ENCODE measurements at places on chromosomes 5 and 9.

- DNase-seq: no peak
Observed at GRCh38 chr9:90188656-90189055, 454.0 kb downstream of the DIRAS2 start.

- no peak for DNase-seq
Observed at GRCh38 chr5:132020568-132021339, 9.3 kb upstream of the ACSL6 start.

GRCh38 chr5:174386306-174386705, 338.1 kb upstream of the MSX2 start:
- DNase-seq: no peak

DNA sequence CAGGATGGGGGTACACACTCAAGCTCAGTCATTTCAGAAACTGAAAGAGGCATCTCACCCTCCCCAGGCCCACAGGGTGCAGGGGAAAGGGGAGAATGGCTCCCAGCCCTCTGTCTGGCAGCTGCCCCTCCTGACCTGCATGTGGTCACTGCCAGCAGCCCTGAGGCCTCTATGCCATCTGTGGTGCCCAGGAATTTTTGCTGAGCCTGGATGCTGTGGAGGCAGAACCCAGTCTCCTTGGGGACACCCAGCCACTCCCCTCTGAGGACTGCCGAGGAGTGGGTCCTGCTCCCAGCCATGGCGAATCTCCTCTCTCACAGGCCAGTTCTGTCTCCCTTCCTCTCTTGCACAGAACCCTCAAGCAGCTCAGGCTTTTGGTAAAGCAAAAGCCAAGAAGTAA, 104.0 kb upstream of the ALDH1B1 start:
- no peak for DNase-seq

DNA sequence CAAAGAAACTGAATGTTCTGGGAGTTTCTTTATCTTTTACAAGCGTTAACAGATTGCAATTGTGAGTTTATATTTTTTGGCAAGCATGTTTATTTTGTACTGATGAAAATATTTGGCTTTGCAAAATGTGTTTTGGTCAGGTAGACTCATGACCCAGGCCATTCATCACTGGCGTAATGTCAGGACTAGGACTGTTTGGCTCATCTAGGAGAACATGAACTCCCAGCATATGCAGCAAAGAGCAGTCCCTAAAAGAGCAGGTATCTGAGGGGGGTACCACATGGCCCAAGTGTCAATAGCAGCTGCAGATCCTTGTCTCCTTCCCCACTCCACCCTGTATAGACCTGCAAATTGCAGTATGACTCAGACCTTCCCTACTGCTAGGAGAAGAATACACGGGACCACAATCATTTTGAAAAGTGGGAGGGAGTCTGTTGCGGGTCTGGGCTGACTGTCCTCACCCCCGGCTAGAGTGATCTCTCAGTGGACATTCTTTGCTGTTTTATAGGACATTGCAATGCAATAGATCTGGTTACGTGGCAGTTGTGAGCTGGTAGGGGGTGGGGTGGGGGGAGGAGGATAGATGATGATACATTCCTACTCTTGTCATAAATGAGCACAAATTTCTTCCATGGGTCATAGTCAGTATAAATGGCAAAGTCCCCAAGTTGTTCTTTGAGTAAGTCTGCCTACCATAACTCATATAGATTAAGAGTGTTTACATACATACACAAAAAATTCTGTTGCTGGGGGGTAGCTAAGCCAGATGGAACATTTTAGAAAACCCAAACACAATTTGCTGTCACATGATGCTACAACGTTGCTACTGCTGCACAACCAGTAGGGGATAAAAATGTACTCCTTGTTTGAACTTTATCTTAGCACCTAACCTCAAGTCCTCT, 20.8 kb upstream of the SNCAIP start:
- no peak for DNase-seq

- DNase-seq: no peak
Observed at GRCh38 chr5:122653087-122654017, 121.5 kb upstream of the SNX2 start.

- no peak for DNase-seq
Observed at GRCh38 chr9:69937833-69938535, 105.7 kb upstream of the MAMDC2 start.

DNA sequence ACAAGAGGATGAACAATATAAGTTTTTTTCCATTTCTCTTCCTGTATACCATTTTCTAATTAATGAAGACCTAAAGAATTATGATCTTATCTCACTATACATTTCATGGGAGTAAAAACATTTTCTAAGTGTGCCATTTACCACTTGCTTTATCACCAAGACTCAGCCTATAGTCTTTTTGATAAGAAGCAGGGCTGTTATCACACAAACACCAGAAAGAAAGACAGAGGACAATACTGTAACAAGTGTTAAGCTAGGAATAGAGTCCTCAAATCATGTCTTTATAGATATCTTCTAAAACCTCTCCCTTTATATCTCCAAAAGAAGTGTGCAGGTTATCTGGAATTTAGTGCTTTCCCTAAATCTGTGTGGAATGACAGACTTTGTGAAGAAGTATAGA, 119.7 kb downstream of the FAM174A start:
- DNase-seq: no peak

- DNase-seq: no peak
Observed at GRCh38 chr9:114469091-114469853, 36.0 kb downstream of the WHRN start.

- no peak for DNase-seq
Observed at GRCh38 chr5:58940446-58940845, 357.6 kb downstream of the RAB3C start.

DNA sequence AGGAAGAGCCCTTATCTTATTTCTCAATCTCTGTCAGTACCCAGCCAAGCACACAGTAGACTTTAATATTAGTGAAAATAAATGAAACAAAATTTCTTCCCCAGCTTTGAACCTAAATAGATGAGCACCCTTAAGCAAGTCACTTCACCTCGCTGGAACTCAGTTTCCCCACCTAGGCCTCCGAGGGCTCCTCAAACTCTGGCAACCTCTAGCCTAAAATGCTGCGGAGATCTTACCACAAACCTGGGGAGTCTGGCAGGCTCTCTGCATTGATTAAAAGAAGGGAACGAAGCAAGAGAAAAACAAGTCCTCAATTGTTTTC, 326 bp downstream of the RIGI start:
- no peak for DNase-seq

DNA sequence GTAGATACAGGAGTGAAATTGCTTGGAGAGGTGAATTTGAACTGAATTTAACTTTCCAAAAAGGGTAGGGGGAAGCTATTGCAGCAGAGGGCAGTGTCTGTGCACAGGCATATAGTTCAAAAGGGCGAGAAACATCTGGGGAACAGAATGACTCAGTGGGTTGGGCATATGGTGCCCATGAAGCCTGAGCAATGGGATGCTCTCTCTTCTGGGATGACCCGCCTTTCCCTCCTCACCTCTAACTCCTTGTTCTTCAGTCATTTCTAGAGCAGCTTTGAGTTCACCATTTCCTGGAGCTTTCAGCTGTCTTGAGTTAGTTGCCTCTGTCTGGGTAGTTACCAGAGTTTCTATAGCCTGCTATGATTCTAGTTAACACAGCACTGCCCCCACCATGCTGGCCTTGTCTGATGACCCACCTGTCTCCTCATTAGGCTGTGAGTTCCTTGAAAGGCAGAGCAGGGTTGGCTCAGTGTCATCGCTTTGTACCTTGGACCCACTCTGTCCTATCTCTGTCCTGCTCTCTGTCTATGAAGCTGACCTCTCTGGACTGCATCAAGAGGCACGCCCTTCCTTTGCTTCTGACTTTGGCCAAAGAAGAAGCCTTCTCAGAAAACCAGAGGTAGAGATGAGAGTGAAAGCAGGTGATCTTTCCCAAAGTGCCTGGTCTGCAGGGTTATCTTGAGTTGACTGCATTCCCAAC, 299.6 kb upstream of the KLF4 start:
- DNase-seq: no peak

DNA sequence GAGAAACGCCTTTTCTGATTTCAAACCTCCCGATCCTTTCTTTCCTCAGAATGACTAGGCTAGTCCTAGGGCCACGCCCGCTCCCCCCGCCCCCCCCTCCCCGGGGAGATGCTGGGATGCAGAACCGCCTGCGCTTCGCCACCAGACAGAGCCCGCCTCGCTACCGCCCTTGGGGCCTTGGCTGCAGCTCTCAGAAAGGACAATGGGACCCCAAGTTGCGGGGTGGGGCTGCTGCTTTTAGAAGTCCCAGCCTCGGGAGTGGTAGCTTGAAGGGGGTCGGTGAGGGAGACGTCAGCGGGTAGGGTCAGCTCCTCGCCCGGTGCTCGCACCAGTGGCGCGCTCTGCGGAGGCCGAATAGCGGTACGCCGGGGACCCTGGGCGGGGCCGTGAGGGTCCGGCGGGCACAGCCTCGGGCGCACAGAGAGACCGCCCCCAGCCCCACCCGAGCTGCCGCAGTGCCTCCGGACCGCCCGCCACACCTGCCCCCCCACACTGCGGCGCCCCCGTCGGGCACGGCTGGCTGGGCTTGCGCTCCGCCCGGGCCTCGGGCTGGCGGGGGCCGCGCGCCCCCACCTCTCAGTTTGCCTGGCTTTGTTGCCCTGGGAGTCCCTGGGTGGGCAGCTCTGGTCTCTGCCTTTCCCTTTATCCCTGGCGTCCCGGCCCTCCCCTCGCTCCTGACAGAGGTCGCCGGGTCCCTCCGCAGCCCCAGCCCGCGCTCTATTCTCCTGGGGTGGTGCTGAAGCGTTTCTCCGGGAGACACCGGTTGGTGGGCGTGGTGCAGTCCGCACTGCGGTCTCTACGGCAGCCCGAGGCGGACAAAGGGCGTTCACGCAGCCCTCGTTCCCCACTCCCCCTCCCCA, 1.2 kb downstream of the MAP1B start:
- DNase-seq: no peak

DNA sequence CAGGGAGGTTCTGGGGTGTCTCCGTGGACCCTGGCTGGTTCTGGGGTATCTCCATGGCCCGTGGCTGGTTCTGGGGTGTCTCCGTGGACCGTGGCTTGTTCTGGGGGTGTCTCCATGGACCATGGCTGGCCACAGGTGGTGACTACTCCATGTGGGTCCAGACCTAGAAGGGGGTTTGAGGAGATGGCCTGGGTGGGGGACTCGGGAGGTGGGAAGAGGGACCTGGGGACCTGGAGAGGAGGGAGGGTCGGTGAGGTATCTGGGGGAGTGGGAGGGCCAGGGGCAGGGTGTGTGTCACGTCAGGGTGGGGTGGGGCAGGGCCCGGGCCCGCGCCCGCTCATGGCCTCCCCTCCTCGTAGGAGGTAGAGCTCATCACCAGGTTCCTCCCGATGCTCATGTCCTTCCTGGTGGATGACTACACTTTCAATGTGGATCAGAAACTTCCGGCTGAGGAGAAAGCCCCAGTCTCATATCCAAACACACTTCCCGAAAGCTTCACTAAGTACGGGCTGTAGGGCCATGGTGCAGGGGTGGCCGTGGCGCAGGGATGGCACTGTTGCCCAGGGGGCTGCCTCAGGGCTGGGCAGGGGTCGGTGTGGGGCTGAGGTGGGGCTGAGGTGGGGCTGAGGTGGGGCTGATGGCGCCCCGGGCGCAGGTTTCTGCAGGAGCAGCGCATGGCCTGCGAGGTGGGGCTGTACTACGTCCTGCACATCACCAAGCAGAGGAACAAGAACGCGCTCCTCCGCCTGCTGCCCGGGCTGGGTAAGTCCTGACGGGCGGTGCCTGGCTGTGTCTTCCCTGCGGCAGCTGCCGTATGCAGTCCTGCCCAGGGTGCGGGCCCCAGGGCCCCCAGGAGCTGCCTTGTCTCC, 10.7 kb upstream of the TOR4A start:
- no peak for DNase-seq

DNA sequence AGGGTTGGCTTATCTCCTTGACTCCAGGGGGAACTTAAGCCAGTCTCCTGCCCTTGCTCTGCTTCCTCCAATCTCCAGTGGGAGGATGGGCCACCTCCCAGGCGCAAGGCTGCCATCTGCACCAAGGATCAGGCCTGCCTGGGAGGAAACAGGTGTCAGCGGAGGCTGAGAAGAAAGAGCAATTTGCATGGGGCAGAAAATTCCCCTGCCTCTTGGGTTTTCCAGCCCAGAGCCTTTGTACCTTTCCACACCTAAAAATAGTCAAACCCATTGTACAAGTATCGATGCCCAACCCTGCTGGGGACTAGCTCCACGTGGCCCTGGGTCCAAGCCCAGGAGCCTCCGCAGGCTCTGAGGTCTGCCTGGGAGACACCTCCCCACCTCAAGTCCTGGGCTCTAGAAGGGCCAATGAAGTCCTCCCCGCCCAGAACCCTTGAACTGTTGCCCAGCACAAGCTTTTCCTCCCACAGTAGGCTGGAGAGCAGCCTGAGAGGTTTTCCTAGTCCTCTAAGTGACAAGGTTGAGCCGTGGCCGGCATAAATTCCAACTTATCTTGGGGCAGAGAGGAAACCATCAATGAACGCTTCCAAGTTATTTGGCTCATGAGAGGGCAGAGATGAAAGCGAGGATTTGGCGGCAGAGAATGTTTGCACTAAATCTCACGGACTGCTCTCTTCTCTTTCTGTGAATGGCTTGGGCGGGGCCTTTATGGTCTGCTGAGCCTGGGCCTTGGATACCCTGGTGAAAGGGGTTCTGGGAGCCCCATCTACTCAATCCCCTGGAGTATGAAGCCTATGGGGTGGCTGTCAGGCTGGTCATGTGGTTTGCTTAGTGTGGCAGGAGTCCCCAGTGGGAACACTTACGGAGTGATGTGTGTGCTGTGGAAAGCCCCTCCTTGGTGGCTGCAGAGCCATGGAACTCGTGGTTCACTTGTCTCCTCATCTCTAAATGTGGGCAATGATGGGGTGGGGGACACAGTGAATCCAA, 15.6 kb downstream of the JADE2 start:
- no peak for DNase-seq

DNA sequence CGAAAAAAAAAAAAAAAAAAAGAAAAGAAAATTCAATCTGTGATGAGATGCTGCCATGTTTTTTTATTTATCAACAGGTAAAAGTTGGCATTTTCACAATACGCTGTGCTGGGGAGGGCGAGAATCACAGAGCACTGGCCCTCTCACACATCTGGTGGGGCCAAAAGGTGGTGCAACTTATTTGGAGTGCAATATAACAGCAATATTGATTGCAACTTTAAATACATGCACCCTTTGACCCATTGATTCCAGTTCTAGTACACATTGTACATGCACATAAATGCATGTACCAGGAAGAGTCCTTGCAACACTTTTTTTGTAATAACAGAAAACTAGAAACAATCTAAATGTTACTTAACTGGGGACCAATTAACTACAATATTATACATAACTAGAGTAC, 159.1 kb downstream of the DAB2IP start:
- DNase-seq: no peak

DNA sequence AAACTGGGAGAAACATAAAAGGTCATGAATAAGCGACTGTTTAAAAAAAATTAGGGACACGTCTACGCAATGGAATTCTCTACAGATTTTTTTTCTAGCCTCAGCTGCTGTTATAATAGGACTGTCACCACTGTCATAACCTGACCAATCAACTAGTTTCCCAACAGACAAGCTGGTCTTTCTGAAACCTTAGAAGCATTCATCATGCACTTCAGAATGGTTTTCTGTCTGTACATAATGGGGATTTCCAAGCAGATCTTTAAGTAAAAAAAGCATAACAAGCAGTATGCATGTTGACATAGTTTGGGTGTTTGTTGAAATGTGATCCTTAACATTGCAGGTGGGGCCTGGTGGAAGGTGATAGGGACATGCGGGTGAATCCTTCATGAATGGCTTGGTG, 58.3 kb upstream of the SEMA6A start:
- no peak for DNase-seq

GRCh38 chr5:67409126-67409777, 212.7 kb upstream of the CD180 start:
- DNase-seq: no peak
